SW 1271 (cell line): ENCODE measurements at places on chromosomes 2 and 18.

DNA sequence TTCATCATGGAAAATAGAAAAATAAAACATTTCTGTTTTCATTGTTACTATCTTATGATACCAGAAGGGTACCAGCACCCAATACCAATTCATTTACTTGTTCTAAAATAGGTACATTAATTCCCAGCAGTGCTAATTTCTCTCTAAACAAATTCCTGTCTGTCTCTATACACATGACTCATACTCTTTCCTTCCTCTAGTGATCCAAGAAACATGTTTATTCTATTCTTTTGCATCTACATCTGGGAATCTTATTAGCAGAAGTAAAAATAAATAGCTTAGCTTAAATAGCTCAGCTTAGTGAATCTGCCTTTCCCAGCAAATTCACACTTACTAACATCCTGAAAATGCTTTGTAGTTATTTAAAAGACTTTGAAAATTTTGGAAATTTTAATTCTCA is 84.5 kb upstream of the MAPRE2 start:
- DNase-seq = no peak

- DNase-seq = no peak
These were observed 12.9 kb downstream of the CCDC148 start for GRCh38 chr2:158443606-158444005.

DNA sequence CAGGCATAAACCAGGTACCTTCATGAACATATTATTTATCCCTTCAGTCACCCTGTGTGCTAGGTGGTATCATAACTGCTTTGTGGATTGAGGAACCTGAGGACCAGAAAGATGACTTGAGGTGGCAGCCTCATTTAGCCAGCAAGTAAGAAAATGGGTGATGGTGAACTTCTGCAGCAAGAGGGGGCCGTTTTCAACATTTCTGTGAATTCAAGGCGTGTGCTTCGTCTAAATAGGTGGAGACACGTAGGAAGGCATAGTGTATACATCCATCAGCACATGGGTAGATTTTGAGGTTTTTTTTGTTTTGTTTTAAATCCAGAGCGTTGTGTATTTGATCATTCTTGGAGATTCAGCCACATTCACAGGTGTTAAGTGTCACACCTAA is 118.7 kb downstream of the SPTBN1 start:
- no peak for DNase-seq

- no peak for DNase-seq
These were observed 32.9 kb downstream of the FAP start for GRCh38 chr2:162210385-162210784.

DNA sequence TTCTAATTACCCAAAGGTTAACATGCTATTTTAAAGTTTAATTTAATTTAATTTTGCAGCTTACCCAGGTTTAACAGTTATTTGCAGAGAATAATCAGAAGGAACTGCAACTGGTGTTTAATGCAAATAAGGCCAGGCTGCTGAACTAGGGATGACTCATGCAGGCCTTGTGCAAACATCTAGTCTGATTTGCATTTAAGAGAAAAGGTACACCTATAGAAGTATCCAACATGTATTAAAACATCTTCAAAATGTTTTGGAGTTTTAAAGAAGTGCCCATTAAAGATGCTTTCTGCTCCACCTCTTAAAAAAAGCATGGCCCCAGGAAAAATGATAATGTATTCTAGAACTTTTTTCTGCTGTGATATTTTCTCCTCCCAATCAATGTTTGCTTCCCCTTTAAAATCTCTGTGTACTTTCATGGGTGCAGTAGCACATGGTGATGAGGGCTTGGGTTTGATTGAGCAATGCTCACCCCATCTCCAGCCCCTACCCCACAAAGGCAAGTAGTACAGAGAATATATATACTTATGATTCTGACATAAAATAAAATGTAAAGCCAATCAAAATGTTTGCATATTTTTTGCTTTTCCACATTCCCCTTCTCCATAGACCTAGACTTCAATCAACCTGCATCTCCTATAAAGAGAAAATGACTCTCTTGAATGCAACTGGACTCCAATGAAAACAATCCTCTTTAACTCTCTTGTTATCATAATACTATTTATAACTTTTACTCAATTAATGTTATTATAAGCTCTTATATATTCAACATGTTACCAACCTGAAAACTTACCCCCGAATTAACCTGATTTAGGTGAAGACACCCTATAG is 54.1 kb downstream of the ATP8B1 start:
- DNase-seq = no peak

DNA sequence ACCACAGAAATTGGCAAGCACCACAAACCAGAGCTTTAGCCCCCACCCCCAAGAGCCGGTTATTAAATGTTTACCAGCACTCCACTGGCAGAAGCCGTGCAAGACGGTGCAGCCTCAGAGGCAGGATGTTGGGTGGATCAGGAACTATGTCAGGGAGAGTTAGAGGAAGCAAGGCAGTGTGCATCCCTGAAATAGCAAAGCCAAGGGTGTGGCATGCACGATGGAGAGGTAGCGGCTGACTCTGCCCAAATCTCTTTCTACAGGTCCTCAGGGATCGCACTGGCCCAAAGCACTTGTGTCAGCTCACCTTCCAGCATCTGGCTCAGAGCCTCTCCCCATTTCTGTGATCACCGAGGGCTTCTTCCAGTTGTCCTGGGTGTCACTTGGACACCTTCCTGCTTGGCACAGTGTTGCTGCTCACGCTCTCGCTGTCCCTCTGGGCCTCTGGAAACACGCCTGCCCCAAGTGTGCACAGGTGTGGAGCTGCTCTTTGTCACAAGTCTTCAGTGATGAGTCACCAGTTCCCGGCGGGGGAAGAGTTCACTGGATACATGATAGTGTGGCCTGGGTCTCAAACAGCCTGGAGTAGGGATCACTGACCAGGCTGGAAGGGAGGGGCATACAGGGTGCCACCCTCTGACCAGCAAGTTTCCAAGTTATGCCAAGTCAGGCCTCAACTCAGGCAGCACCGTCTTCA is 17.3 kb upstream of the B3GNT7 start:
- DNase-seq = no peak

DNA sequence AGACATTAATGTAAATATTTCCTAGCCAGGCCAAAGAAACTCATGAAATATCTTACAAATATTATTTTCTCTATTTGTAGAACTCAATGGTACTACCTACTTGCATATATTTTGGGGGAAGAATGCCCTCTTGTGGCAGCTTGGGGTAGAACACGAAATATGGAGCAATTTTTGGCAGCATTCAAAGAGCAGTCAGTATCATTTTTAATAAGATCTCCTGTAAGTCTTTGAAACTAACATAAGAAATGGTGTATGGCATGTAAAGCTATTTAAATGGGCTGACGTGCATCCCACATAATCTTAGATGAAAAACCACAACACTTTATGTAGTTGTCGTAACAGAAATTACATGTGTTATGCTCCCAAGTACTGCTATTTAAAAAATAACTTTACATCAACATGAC is 62.3 kb upstream of the CCDC195 start:
- DNase-seq = peak; percentile 44

DNA sequence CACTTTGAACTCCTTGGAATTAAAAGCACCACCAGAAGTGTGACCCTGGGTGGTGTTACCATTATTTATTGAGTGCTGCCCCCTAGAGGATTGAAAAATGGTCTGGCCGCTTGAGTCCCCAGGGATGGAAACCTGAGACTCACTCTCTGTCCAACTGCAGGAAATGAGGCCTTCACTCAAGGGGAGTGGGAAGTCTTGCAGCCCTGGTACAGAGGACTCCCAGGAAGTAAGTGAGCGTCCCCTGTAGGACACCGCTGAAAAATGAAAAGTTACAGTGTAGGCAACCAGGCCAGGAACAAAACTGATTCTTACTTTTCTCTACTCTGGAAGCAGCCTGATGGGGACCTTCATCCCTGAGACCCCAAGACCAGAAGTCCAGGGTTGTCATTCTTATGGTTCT is 2.2 kb upstream of the NRP2 start:
- peak; percentile 75 for DNase-seq

GRCh38 chr2:216399621-216400020 is 12.7 kb upstream of the SMARCAL1 start:
- DNase-seq = no peak

GRCh38 chr2:67641312-67642045 is 244.3 kb downstream of the ETAA1 start:
- no peak for DNase-seq

DNA sequence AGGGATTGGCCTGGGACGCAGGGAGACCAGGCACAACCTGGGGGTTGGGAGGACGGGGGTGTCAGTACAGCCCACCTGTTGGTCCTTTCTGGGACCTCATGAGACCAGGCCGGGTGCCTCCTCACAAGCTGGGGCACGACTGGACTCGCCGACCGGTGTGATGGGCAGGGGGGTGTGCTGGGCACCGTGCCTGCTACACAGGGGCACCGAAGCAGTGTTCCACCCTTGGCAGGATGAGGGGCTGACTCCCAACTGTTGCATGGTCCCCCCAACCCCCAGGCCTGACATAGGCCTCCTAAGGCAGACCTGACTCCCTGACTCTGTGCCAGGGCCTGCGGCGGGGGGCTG is 256.7 kb downstream of the ATAD2B start:
- no peak for DNase-seq

DNA sequence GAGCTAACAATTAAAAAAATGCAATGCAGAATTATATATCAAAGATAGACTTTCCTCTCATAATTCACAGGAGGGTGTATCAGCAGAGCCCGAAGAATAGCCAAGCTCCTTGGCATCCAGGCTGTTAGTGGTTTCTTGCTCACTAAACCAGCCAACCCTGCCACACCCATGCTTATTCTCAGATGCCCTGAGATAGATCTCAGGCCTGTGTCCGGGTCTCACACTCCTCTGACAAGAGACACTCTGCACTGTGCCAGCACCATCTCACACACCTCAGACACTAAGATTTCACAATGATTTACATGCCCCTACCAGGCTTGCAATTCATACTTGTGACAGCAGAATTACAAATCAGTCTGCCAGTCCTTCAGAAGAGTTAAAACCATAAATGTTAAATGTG is 64.5 kb downstream of the OSBPL1A start:
- no peak for DNase-seq

- DNase-seq = no peak
These were observed 42.4 kb upstream of the SPAG16 start for GRCh38 chr2:213241817-213242216.

- no peak for DNase-seq
These were observed 508.4 kb upstream of the ZEB2 start for GRCh38 chr2:145028101-145028920.

- DNase-seq = no peak
These were observed 51.9 kb upstream of the THOC1 start for GRCh38 chr18:319720-320119.

DNA sequence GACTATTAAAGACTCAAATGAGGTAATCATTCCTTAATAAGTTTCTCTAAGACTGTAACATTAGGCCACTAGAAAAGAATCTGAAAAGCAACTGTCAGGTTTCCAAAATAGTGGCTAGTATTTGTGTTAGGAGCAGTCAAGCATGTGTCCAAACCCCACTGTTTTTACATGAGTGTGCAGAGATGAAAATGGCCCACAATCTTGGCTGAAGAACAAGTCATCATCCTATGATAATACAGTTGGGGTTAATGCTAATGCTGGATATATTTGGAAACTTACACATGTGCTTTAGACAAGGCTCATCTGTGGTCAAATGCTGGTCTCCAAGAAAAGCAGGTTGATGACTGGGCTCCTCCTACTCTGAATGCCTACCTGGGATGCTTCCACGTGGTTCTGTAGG is 73.6 kb downstream of the MAIP1 start:
- no peak for DNase-seq

DNA sequence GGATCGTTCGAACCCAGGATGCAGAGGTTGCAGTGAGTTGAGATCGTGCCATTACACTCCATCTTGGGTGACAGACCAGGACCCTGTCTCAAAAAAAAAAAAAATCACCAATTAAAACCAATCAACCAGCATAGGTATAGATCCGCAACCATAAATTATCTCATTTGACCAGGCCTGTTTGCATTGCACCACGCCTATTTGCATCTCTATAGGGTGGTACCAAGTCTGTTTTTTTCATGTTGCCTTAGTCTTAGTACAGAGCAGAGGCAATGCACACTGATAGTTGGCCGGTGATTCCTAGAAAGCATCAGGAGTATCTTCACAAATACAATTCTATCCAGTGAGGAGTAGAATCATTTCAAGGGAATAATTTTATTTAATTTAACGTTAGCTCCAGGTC is 9.3 kb upstream of the NPC1 start:
- no peak for DNase-seq

- no peak for DNase-seq
These were observed 91.2 kb downstream of the MTA3 start for GRCh38 chr2:42659609-42660008.

- DNase-seq = peak; percentile 51
These were observed 38.0 kb downstream of the CABYR start for GRCh38 chr18:24176727-24177416.

- DNase-seq = no peak
These were observed 14.2 kb upstream of the EXOC6B start for GRCh38 chr2:72840066-72840465.

- no peak for DNase-seq
These were observed 79.3 kb downstream of the TGFA start for GRCh38 chr2:70474256-70474848.

GRCh38 chr2:14199040-14199439 is 433.5 kb upstream of the LRATD1 start:
- DNase-seq = no peak

DNA sequence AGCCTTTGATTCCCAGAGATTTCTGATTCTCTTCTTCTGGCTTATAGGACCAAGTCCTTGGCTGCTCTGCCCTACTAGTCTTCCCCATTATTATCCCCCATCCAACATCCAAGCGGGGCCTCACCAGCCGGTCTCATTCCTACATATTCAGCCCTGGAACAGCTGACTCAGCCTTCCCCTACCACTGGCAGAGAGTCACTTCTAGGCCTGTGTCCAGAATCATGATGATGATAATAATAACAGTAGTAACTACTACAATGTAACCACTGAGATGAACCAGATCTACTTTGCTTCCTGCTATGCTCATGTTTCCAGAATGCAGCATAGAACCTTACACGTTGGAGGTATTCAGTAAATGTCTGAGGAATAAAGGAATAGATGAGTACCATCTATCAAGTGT is 295.2 kb downstream of the SRBD1 start:
- DNase-seq = no peak

DNA sequence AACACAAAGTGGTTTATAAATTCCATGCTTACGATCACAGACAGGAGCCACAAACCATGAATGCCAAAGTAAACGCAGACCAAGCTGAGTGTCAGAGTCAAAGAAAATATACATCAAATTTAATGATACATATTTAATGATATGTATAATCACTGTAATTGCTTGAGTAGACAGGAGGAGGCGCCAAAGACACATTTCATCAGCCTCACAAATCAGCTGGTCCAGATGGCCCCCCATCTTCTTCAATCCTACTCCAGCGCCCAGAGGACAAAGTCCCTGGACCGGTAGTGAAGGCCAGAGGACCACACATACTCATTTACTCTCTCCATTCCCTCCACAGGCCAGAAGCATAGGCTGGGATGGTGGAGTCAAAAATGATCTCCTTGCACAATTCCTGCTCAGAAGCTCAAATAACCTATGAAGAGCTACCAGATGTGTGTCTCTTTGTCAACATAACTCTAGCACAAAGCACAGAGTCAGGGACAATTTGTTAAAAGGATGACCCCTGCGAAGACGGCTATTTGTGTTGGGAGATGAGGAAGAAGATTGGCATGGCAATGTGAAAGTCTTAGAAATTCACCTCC is 149.3 kb upstream of the PGAP1 start:
- DNase-seq = no peak
